ENCODE measurements at places on chromosomes 5 and 9.

DNA sequence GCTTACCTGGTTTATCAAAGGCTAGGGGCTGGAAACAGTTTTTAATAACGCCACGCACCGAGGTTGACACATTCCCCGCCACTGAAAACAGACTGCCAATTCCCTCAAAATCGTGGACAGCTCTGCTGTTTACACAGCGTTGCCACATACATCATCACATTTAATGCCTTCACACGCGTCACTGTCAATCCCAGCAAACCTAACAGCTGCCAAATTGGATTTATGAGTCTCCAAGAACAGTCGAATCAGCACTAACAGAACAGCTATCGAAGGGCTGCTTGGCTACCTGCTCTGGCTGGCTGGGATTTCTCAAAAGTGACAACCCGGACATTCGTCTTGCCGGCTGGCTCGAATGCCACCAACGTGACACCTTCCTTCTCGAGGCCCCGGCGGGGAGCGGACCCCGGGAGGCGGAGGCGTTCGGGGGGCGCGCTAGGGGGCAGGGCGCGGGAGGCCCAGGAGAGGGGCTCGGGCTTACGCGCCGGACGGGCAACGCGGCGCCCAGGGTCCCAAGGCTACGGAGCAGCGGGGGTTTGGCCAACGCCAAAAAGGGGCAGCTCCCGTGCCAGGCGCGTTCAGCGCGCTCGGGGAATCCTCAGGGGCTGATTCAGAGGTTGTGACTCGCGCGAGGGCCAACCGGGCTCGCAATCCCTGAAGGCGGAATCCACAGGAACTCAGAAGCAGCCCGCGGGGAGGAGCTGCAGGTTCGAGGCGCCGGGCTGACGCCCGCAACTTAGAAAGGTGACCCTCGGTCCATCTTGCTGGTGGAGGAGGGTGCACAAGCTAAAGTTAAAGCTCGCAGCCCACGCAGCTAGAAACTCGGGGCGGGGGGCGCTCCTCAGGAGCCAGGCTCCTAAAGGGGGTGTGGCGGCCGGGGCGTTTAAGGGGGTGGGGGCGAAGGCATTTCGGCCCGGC, 1.2 kb downstream of the CDC14B start:
- no peak for DNase-seq

DNA sequence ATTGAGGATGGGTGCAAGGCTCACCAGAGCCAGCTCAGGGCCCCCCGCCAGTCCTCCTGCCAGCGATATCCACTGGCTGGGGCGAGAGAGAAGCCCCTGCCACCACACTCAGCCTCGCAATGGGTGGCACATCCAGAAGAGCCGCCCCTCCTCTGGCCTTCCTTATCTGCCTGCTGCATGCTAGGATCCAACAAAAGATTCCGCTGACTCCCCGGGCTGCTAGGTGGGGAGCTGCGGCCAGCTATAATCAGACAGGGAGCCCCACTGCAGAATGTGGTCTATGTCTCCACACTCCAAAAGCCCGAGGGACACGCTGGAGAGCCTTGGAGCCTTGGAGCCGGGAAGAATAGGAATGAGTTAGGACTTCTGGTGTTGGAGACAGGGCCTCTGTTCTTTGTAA, 32.8 kb downstream of the COL23A1 start:
- no peak for DNase-seq

GRCh38 chr5:135112008-135112725, 78.1 kb upstream of the PITX1 start:
- no peak for DNase-seq

GRCh38 chr9:96242811-96243210, 59.2 kb downstream of the HSD17B3 start:
- DNase-seq: no peak

GRCh38 chr9:437574-438001, 222.9 kb downstream of the DOCK8 start:
- DNase-seq: no peak

GRCh38 chr5:27010646-27011045, 27.7 kb downstream of the CDH9 start:
- no peak for DNase-seq

GRCh38 chr5:39526914-39527477, 102.2 kb upstream of the DAB2 start:
- DNase-seq: no peak

- DNase-seq: no peak
Measured at GRCh38 chr9:33619666-33620404, 95.8 kb downstream of the ANKRD18B start.

GRCh38 chr9:35716230-35716629, 15.8 kb downstream of the TLN1 start:
- no peak for DNase-seq
